ENCODE measurements at places on chromosomes 3 and 15.

DNA sequence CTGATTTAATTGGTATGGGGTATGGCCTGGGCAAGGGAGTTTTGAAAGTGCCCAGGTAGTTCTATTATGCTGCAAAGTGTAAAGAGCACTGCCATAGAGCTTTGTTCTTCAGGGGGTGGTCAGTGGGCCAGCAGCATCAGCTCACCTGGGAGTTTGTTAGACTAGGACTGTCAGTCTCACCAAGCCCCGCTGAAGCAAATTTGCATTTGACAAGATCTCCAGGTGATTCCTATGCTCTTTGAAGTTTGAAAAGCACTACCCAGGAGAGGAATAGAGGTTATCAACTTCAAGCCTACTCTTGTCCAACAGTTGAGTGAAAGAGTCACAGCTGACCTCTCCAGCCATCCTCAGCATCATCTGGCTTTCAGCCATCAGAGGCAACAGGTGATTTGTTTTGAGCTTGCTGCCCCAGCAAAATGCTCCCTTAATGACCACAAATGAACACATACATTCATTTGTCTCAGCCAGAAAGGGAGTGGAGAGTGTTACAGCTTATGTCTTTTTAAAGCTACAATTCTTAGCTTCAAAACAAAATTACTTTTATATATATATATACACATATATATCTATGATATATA lies 8.0 kb downstream of the ZSCAN2 start:
- no peak for DNase-seq

DNA sequence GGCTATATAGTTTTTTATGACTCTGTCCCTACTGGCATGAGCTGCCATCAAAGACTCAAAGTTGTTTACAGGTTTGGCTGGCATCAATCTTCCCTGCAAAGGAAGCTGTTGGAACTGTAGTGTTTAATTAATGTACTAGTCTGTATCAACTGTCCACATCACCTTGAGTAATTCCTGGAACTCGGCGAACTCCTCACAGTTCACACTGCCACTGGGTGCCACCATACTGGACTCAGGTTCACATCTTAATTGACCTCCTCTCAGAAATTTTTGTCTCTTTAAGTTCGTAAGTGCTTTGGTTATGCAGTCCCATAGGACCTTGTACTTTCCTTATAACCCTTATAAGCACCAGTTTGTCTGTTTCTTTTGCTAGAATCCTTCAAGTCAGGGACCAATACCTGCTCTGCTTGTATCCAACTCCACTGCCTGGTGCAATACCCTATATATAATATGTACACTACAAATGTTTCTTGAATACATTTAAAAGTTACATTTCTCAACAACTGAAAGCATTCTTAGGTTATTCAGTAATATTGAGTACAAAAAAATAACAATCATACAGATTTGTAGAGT lies 3.2 kb downstream of the HIGD1A start:
- DNase-seq: no peak

DNA sequence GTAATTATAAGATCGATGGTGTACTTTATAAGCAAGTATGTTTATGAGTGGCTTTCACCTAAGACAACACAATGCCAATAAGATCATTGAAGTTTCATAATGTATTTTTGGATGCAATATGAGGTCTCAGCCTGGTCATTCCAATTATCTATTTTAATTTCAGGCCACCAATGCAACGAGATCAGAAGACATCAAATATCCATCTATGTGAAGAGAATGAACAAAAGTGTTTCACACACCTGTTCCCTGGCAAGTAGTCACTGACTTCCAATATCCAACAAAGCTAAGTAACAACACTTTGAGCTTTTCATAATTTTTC lies 53.6 kb upstream of the TMCO5A start:
- DNase-seq: no peak

- DNase-seq: no peak
These were observed 41.1 kb downstream of the LIMD1 start for GRCh38 chr3:45635475-45636256.

- DNase-seq: no peak
These were observed 1.7 kb downstream of the CFAP44 start for GRCh38 chr3:113439606-113440005.

DNA sequence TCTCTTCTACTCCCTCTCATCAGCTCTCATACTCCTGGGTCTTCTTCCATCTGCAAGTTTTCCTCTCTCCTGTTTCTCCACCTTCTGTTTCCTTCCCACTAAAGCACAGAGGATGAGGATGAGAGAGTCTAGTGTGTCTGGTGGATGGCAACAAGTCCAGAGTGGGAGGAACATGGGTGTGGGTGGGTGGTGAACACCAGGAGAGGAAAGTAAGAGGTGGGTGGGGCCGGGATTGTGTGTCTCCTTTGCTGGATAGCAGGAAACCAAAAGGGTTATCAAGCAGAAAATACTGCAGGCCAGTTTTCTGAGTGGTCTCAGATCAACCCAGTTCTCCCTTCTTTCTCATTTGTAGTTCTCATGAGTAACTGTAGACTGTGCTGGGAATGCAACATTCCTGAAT lies 52.9 kb upstream of the EPHB1 start:
- no peak for DNase-seq

- no peak for DNase-seq
These were observed 118.7 kb downstream of the PPM1L start for GRCh38 chr3:160874736-160875135.

DNA sequence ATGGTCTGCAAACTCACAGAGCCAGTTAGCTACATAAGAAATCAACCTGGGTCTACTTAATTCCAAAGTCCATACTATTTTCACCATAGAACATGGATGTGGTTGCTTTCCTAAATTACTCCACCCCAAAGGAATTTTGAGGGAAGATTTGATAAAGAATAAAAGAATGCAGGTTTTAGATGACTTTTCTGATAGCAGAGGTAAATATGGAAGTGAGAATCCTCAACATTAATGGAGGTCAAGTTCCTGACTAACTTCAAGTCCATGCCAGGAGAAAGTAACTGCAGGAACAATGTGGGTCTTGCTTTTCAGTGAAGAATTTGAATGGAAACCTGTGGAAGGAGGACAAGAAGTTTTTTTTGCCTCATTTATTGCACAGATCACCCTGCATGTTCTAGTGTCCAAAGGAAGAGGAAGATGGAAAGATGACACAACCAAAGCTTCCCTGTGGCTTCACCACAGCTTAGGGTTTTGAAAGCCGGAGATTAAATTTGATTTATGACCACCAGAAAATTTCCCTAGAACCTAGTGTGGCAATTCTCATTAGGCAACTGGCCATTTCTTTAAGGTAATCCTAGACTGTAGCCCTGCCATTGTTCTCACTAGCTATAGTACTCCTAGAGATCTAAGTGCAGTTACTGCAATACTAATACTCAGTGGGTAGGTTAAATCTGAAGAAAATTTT lies 429.7 kb downstream of the RAP2B start:
- DNase-seq: no peak

- no peak for DNase-seq
These were observed 52.9 kb downstream of the LRTM1 start for GRCh38 chr3:54874816-54875556.

DNA sequence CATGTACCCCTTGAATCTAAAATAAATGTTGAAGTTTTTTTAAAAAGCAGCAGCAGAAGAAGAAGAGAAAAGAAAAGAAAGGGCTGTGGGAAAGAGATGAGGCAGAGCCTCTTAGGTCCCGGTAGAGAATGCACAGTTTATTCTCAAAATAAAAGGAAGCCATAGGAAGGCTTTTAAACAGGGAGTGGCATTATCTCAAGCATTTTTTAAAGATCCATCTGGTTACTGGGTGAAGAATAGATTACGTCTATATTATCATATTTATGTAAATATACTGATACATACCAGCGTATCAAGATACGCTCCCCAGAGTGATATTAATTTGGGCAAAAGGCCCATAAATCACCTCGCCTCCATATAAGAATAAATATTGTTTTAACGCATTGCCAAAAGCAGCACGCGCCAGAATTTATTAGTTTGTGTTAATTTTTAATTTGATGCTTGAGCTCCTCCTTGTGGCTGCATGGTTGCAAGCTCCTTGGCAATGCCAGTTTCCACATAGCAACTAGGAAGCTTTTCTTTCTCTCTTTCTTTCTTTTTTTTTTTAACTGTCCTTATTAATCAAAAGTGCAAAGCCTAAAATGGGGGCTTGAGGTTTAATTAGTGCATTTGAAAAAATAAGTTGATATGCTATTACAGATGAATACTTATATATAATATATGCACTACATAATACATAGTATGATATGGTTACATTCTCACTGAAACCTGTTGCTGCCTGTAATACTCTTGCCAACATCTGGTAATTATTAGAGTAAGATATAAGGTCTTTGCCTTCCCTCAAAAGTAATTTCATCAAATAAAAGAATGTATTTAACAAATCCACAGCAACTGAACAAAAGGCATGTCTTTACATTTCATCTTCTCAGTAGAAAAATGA lies 242.8 kb upstream of the UBE2E2 start:
- no peak for DNase-seq

DNA sequence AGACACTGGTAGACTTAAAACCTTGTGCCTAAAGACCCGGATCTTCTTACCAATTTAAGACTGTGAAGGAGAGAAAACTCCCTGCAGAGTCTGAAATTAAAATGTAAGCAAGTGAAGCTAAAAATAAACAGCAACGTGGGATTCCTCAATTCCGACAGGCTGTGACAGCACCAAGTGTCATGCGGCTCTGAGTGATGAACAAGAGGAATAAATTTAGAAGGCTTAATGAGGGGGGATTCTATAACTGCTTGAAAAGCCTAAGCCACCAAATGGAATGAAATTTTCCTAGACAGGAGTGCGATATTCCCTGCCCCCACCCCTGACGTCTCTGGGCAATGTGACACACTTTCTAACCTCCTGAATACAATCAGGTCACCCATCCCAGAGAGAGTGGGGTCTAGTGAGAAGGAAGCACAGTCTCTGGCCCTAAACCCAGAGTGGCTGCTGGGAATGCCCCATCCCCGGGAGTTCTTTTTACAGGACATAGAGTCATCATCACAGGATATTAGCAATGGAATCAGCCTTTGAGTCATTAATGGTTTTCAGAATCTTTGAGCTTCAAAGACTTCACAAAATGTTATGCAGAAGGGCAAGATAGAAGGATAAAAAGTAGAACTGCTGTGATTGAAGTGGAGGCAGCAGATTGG lies 114.3 kb downstream of the EDEM1 start:
- no peak for DNase-seq

DNA sequence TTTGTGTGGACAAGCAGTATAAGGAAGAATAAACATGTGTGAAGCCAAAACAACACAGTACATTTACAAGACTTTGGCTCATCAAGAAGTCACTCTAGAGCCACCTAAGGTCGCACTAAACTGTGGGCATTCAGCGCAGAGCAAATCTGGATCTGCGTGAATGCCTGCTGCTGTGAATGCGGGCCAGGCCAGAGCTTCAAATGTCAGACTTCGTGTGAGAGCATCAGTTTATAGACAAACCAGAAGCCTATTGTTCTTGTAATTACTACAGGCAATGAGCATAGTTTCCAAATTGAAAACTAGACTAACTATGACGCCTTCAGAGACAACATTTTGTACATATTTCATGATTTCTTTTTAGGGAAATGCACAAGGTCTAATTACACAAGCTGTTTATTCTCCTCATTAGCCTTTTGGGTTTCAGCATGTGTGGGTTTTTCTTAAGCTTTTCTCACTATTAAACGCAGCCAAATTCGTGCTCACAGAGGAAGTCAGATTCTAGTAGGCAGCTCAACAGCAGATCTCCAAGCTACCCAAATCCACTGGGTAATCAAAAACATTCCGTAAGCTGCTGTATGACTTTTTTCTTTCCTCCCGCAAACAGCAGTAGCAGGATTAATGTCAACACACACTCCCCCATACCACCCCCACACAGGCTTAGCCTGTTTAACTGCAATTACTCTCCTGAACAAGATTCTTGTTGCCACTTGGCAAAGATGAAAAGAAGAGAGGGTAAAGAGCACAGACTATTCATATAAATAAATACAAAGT lies 84.5 kb upstream of the SETMAR start:
- DNase-seq: no peak

DNA sequence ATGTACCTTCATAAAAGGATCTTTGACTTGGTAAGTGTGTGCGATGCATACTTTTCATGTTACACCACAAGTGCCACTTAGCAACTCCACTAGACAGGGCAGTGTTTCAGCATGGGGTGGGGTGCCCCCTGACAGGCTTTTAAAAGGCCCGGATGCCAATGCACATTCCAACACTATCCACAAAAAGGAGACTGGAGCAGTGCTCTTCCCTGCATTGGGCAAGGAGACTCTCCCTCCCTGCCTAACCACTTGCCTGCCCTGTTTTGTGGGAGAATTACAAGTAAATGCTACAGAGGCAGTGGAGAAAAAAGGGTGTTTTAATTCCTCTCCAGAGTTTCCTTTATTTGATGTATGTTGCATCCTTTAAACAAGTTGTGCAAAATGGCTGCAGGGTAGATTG lies 1.7 kb upstream of the RARB start:
- no peak for DNase-seq

DNA sequence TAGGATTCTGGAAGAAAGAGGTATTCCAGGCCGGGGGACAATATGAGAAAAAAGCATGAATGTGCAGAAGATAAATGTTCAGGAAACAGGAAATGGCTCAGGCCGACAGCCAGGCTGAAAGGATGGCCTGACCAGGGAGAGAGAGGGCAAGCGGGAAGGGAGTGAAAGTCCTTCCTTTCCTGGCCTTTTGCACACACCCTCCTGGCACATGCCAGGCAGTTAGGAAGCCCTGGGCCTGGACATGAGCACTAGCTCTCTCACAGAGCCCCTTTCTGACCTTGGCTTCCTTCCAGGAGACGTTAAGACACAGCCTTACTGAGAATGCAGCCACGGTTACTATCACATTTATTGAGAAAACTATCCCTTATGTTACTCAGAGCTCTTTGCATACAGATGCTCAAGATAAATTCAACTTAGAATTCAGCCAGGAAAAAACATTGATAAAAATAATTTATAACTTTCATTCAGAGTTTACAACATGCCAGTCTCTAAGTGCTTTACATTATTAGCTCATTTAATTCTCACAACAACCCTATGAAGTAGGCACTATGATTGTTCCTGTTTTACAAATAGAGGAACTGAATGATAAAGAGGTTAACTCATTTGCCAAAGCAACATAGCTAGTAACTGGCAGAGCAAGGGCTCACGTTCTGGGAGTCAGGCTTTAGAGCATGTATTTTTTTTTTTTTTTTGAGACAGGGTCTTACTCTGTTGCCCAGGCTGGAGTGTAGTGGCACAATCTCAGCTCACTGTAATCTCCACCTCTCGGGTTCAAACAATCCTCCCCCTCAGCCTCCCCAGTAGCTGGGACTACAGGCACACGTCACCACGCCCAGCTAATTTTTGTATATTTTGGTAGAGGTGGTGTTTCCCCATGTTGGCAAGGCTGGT lies 39.4 kb upstream of the SMAD3 start:
- DNase-seq: no peak
